CD4-positive, alpha-beta memory T cell (primary cell): ENCODE measurements at places on chromosomes 1 and 21.
A peak's percentile ranks its signal among the peaks of the same experiment; 100 is the strongest.

DNA sequence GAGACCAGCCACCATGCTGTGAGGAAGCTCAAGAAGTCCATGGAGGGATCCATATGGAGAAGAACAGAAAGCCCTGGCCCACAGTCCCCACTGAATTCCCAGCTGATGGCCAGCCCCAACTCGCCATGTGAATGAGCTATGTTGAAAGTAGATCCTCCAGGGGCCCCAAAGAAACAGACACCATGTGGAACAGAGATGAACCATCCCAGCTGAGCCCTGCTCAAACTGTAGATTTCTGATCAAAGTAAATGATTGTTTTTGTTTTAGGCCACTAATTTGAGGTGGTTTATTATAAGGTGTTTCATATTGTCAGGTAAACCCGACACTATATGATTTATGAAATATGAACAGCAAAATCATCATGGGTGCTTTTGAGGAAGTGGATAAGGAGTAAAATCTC lies 32.8 kb downstream of the SYT2 start:
- no peak for DNase-seq
- no peaks in the 10 kb centered on the region for H3K27me3 ChIP-seq
- no peaks in the 10 kb centered on the region for H3K4me1 ChIP-seq
- H3K4me3 ChIP-seq = no peak overlapping the region

GRCh38 chr1:10522322-10522860 lies 47.6 kb downstream of the PEX14 start:
- DNase-seq = no peak
- H3K4me3 ChIP-seq = no peak overlapping the region
- no peak overlapping the region for H3K27ac ChIP-seq
- H3K27me3 ChIP-seq = no peaks in the 10 kb centered on the region
- no peaks in the 10 kb centered on the region for H3K36me3 ChIP-seq

DNA sequence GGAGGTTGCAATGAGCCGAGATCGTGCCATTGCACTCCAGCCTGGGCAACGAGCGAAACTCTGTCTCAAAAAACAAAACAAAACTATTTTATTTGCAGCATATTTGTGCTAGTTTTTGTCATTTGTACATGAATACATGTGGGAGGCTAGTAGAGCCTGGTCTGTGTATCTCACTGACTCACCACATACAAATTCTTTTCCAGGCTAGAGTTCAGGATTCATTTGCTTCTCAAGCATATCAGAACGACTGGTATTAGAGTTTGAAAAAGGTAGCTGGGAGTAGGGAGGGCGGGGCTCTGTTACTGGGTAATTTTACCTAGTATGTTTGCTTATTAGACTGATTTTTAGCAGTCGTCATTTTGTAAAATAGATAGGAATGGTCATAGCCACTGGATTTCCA lies 4.5 kb upstream of the TOR3A start:
- H3K27ac ChIP-seq = no peak overlapping the region
- H3K4me3 ChIP-seq = no peak overlapping the region
- peaks cover 9% of the 10 kb centered on the region for H3K4me1 ChIP-seq
- no peak for DNase-seq

GRCh38 chr1:84382127-84382526 lies 16.2 kb upstream of the DNASE2B start:
- DNase-seq = no peak
- H3K27ac ChIP-seq = no peak overlapping the region
- H3K36me3 ChIP-seq = no peaks in the 10 kb centered on the region
- no peak overlapping the region for H3K4me3 ChIP-seq

- no peaks in the 10 kb centered on the region for H3K4me1 ChIP-seq
- H3K27me3 ChIP-seq = no peaks in the 10 kb centered on the region
- no peaks in the 10 kb centered on the region for H3K36me3 ChIP-seq
- no peak overlapping the region for H3K27ac ChIP-seq
- DNase-seq = no peak
Measured at GRCh38 chr1:201816309-201816854, 12.6 kb upstream of the IPO9 start.

GRCh38 chr1:11407301-11407994 lies 71.5 kb upstream of the DISP3 start:
- no peaks in the 10 kb centered on the region for H3K36me3 ChIP-seq
- H3K27me3 ChIP-seq = no peaks in the 10 kb centered on the region
- DNase-seq = no peak
- H3K4me1 ChIP-seq = peaks cover 36% of the 10 kb centered on the region
- H3K27ac ChIP-seq = no peak overlapping the region

GRCh38 chr1:91752324-91752723 lies 133.6 kb downstream of the TGFBR3 start:
- no peak overlapping the region for H3K4me3 ChIP-seq
- no peaks in the 10 kb centered on the region for H3K36me3 ChIP-seq
- no peak overlapping the region for H3K27ac ChIP-seq

DNA sequence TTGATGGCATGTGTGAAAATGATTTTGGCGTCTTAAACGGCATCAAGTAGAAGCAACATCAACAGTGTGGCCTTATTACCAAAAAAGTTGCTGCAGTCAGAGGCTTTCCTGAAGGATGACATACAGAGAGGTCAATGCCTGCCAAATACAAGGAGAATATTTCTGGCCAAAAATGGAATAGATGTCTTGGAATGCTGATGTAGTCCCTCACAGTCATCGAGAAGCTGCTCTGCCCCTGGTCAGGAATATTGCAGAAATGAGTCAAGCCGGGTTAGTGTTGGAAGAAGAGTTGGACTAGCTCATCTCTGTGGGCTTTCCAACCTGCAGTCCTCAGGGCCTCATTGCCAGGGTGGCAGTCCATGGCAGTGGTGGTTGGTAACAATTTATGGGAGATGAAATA lies 42.1 kb downstream of the NOS1AP start:
- DNase-seq = no peak
- H3K27ac ChIP-seq = no peak overlapping the region
- no peaks in the 10 kb centered on the region for H3K36me3 ChIP-seq
- no peak overlapping the region for H3K4me3 ChIP-seq

GRCh38 chr1:174965362-174966007 lies 34.3 kb upstream of the CACYBP start:
- no peak for DNase-seq
- no peaks in the 10 kb centered on the region for H3K36me3 ChIP-seq
- no peaks in the 10 kb centered on the region for H3K27me3 ChIP-seq
- H3K4me1 ChIP-seq = peaks cover 79% of the 10 kb centered on the region

- peaks cover 96% of the 10 kb centered on the region for H3K4me1 ChIP-seq
- peak overlapping the region; percentile 11 for H3K27ac ChIP-seq
- DNase-seq = peak; percentile 56
- H3K36me3 ChIP-seq = no peaks in the 10 kb centered on the region
- H3K4me3 ChIP-seq = no peak overlapping the region
Measured at GRCh38 chr1:111596499-111596898, 23.1 kb upstream of the RAP1A start.

DNA sequence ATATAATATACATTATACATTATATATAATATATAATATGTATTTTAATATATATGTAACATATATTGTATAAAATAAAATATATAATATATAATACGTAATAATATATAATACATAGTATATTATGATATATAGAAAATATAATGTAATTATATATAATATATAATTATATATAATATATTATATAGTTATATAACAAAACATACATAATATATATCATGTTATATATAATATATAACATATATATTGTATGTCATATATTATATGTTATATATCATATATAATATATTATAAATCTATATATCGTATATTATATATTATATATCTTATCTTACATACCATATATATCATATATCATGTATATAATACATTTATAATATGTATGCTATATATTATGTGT lies 248.2 kb upstream of the TPTE start:
- no peaks in the 10 kb centered on the region for H3K27me3 ChIP-seq
- H3K36me3 ChIP-seq = no peaks in the 10 kb centered on the region
- H3K4me3 ChIP-seq = no peak overlapping the region
- no peak overlapping the region for H3K27ac ChIP-seq

- H3K4me3 ChIP-seq = no peak overlapping the region
- DNase-seq = no peak
- H3K27me3 ChIP-seq = no peaks in the 10 kb centered on the region
- H3K36me3 ChIP-seq = no peaks in the 10 kb centered on the region
- no peak overlapping the region for H3K27ac ChIP-seq
Measured at GRCh38 chr1:204797401-204797800, 73.3 kb upstream of the NFASC start.

GRCh38 chr21:40385883-40386282 lies 461.1 kb downstream of the DSCAM start:
- DNase-seq = no peak
- no peaks in the 10 kb centered on the region for H3K4me1 ChIP-seq
- no peak overlapping the region for H3K27ac ChIP-seq
- H3K27me3 ChIP-seq = no peaks in the 10 kb centered on the region
- no peak overlapping the region for H3K4me3 ChIP-seq

DNA sequence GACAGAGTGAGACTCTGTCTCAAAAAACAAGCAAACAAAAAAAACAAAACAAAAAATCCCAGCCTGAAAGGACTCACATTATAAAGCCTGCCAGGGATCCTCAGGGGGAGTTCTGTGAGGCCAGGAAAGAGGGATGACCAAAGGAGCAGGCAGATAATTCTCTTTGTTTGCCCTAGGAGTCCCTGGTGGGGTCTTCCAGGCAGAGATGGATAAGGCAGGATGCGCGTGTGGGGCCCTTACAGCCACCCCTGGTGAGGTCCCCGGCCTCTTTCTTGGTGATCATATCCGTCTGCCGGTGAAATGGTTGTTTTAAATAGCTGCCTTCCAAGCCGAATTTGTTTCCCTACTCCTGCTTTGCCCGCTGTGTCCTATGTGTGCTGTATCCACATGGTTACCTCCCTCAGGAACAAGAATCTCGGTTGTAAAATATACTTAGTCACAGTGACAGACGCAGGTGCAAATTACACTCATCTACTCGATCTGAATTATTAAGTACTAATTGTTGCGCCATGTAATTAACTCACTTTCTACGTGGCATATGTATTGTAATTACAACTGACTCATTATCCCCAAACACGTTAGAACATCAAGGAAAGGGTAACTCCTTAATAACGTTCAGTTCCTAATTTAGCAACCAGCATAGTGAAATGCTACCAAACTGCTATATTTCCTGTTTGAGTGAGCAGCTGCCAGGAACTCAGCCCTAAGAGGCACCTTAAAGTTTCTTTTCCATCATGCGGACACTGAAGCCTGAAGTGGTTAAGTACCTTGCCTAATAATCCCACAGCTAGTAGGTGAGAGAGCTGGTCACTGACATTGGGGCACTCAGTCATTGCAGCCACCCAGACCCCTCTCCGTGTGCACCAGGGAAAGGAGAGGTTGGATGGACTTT lies 106.4 kb downstream of the ZSCAN20 start:
- no peaks in the 10 kb centered on the region for H3K27me3 ChIP-seq
- no peak for DNase-seq
- no peak overlapping the region for H3K4me3 ChIP-seq

- no peak overlapping the region for H3K4me3 ChIP-seq
- H3K4me1 ChIP-seq = no peaks in the 10 kb centered on the region
- no peaks in the 10 kb centered on the region for H3K27me3 ChIP-seq
Measured at GRCh38 chr1:238777551-238777950, 608.8 kb upstream of the CHRM3 start.

DNA sequence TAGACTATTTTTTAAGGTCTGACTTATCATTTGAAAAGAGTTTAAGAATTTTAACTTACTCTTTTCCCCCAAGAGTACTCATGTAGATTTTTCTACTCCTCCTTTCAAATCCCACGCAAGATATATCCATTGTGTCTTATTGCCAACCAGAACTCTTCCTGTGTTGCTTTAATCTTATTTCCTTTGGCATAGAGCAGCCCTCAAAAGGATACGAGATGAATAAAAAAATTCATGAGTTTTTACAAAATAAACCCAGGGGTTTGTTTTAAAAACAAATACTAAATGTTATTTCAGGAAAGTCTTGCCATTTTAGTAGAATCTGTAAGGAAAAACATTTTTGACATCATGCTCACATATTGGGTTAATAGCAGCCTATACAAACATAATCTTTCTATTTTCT lies 543.2 kb upstream of the CXADR start:
- no peaks in the 10 kb centered on the region for H3K36me3 ChIP-seq
- no peak for DNase-seq
- H3K27me3 ChIP-seq = no peaks in the 10 kb centered on the region
- no peaks in the 10 kb centered on the region for H3K4me1 ChIP-seq

DNA sequence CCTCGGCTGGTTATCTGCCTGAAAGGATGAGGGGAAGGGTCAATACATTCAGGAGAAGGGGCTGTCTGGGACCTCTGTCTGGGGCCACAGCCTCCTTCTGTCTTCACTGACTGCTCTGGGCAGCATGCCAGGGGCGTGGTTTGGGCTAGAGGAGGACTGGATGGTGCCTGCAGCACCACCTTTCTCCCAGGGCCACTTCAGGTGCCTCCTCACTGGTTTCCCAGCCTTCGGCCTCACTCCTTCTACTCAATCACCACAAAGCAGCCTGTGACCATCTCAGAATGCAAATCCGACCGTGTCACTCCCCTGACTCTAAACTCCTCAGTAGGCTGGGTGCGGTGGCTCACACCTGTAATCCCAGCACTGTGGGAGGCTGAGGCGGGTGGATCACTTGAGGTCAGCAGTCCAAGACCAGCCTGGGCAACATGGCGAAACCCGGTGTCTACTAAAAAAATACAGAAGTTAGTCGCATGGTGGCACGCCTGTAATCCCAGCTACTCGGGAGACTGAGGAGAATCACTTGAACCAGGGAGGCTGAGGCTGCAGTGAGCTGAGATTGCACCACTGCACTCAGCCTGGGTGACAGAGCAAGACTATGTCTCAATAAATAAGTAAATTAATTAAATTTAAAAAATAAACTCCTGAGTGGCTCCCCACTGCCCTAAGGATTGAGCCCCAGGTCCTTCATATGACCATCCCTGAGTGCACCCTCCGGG lies 50.1 kb upstream of the ECE1 start:
- no peak overlapping the region for H3K27ac ChIP-seq
- H3K36me3 ChIP-seq = peaks cover 4% of the 10 kb centered on the region
- H3K4me3 ChIP-seq = no peak overlapping the region
- DNase-seq = no peak

GRCh38 chr1:157035121-157035520 lies 10.4 kb downstream of the ARHGEF11 start:
- no peaks in the 10 kb centered on the region for H3K4me1 ChIP-seq
- no peaks in the 10 kb centered on the region for H3K27me3 ChIP-seq
- no peak for DNase-seq
- H3K27ac ChIP-seq = no peak overlapping the region
- no peaks in the 10 kb centered on the region for H3K36me3 ChIP-seq

DNA sequence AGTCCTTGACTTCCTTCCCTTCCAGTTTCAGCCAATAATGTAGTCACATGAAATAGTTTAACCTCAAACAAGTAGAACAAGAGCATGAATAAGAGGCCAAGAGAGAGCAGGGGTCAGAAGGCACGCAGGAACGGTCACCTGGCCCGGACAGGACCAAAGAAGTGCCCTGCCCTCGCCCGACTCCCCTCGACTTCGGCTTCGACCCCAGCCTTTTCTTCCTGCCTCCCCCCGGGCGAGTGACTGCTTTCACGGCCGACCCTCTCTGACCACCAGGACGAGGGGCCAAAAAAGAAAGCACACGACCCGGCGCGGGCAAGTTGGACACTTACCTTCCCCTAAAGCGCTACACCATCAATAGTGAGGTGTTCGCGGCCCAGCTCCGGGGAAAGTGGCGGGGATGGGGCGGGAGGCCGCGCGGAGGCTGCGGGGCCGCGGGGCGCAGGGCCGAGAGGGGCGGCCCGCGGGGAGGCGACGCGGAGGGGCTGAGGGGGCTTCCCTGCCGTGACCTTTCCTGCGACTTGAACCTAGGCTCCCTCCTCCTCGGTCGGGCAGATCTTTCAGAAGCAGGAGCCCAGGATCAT lies 519 bp downstream of the RERE start:
- no peaks in the 10 kb centered on the region for H3K36me3 ChIP-seq
- peak overlapping the region; percentile 81 for H3K27ac ChIP-seq
- peaks cover 28% of the 10 kb centered on the region for H3K4me1 ChIP-seq
- peak overlapping the region; percentile 79 for H3K4me3 ChIP-seq
- no peaks in the 10 kb centered on the region for H3K27me3 ChIP-seq
